ENCODE measurements at places on chromosomes 12 and 14.

DNA sequence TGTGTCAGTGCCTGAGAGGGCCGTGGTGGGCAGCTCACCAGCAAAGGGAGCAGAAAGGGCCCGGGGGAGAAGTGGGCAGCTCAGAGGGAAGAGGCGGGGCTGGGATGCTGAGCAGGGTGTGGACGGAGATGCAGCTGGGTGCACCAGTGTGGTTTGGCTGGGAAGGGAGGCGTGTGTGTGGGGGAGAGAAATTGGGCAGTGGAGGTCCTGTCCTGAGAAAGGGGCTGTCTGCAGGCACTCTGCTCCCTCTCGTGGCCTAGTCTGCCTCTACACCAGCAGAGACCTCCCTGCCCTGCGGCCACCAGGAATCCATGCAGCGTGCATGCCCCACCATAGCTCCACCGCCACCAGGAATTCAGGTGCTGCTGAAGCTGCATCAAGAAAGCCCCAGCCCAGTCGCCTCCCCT, 6.4 kb downstream of the TMEM121 start:
- DNase-seq = no peak

GRCh38 chr14:22919601-22919921, 612 bp upstream of the RBM23 start:
- DNase-seq = no peak

DNA sequence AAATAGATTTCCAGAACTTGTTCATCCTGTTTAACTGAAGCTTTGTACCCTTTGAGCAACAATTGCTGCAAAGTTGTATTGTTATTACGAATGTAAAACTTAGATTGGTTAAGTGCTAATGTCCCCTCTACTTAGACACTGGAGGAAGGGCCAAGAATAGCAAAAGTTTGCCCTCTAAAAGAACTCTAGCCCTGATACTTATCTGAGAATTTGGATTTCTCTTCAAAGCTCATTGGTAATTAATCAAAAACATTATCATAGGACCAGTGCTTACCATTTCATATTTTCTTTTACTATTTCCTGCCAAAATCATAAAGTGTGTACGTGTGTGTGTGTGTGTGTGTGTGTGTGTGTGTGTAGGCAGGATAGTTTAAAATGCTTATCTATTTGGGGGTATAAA, 58.2 kb downstream of the LMNTD1 start:
- DNase-seq = no peak

GRCh38 chr14:88245321-88245720, 77.7 kb downstream of the KCNK10 start:
- no peak for DNase-seq

DNA sequence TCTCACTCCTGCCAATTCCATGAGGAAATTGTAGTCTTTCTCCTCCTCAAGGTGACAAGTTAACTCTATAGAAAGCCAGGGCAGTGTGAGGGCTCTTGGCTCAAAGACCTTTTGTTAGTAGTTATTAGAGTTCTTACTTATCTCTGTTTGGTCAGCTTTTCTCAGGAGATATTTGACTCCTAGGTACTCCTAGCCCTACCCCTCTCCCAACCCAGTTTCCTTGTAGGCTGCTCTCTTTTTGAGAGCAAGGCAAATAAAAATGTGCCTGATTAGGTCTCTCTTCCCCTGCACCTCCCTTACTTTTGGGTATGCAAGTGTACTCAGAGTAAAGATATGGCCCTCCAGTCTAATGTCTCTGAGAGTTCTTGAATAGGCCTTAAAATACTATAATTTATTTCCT, 23.8 kb downstream of the BTG1 start:
- DNase-seq = no peak

DNA sequence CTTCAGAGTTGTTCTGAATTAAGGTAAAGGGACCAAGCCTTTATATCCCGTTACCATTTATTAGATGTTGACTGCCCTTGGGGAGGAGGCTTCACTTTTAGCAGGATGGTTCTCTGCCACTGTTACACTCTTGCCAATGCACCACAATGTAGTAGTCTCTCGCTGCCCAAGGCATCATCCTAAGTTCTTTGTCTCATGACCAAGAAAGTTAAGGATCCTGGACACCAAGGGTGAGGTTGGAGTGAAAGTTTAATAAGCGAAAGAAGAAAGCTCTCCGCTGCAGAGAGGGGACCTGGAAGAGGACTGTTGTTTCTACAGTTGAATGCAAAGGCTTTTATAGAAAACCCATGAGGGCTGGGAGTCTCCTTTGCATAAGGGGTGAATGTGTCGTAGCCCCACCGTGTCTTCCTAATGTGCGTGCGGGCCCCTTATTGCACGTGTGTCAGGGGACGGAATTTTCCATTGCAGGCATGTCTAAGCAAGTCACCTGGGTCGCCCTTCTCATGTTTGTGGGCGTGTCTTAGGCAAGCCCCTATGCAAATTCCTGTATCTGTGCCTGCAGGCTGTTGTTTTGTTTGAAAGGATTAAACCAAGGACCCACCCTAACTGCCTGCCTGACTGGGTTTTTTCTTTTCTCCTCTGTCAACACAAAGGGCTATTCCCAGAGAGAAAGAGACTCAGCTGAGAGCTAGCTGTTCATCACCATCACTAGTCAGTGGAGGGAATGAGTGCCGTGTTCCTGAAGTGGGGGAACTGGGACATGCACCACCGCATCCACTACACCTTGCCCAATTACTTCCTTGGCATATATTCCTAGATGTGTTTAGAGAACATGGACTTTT, 17.6 kb upstream of the RNASE1 start:
- no peak for DNase-seq

- no peak for DNase-seq
These were observed 6.1 kb upstream of the IRAK3 start for GRCh38 chr12:66182956-66183355.

DNA sequence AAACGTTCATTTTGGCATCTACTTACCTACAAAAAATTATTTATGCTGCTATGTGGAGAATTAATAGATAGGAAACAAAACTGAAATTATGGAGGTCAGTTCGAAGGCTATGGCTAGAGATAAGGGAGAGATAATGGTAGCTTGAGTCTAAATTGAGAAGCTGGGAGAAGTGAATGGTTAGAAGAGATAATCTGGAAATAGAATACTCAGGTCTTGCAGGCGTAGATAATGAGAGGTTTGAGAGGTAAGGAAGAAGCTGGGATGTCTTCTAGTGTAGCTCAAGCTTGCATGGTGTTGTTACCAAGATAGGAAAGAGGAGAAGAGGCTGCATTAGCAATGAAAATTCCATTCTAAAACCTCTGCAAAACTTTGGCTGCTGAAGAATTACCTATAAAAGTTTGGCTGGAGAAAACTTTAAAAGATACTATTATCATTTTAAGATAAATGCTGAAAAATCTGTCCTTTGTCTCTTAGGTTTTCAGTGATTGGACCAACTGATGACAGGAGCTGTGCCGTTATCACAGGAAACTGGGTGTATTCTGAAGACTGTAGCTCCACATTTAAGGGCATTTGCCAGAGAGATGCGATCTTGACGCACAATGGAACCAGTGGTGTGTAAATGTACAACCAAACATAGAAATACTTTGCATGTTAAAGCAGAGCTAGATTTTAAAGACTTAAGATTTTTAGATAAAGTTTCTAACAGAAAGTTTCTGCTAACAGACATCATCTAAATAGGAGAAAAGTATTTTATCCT, 14.1 kb downstream of the KLRF2 start:
- DNase-seq = no peak

GRCh38 chr14:24235804-24236688, 3.3 kb downstream of the GMPR2 start:
- no peak for DNase-seq

GRCh38 chr14:90777358-90777757, 38.9 kb downstream of the TTC7B start:
- DNase-seq = no peak

GRCh38 chr14:44529026-44529425, 21.9 kb upstream of the FSCB start:
- DNase-seq = no peak

GRCh38 chr12:130581782-130582181, 134.3 kb downstream of the RIMBP2 start:
- DNase-seq = no peak

DNA sequence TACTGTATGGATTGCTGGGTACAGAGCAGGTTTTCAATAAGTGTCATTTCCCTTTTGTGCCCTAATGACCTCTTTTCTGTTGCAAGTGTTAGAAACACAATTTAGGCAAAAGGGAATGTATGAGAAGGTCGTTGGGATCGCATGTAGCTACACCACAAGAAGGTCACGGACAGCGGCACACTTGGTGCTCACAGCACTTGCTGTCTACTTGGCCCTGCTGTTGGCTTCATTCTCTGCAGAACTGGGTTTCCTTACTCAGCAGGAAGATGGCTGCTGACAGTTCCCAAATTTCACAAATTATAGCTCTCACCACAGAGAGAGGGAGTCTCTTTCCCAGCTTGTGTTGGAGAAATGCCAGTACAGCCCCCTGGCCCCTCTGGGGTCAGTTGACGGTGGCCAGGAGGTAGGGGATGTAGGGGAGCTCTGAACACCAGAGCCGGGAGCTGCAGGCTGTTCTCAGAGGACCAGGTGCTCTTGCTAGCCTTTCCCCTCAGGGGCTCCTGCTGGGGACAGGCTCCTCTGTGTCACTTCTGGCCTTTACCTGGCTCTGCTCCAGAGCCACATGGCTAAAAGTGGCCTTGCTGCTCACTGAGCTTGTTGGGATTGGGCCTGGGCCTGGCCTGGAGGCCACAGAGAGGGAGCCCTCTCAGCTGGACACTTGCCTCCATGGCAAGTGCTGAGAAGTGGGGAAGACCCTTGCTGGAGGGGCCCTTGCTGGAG, 50.9 kb upstream of the BCL7A start:
- no peak for DNase-seq

DNA sequence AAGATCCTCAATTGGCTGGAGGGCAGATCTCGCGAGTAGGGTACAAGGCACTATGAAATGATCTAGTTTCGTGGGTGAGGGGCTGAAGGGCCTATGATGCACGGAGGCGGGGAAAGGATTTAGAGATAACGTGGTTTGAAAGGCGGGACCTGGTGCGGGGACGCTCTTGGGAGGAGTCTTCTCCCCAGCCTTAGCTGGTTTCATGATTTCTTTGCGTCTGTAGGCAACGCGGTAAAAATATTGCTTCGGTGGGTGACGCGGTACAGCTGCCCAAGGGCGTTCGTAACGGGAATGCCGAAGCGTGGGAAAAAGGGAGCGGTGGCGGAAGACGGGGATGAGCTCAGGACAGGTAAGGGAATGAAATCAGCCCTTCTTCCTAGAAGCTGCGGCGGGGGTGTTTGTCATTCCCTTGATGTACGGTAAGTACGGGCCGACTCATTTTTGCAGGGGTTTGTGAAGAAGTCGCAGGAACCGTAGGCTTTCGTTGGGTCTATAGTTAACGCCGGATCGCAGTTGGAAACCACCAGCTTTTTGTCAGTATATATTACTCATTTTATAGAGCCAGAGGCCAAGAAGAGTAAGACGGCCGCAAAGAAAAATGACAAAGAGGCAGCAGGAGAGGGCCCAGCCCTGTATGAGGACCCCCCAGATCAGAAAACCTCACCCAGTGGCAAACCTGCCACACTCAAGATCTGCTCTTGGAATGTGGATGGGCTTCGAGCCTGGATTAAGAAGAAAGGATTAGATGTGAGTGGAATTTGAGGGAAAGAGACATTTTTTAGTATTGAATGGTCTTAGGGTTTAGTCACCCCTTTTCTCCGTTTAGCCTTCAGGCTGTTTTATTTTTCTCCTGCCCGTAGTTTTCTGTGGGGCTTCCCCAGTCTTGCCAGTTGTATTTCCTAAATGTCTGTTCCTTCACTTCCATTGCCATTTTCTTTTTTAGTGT, 602 bp downstream of the APEX1 start:
- peak; percentile 78 for DNase-seq

DNA sequence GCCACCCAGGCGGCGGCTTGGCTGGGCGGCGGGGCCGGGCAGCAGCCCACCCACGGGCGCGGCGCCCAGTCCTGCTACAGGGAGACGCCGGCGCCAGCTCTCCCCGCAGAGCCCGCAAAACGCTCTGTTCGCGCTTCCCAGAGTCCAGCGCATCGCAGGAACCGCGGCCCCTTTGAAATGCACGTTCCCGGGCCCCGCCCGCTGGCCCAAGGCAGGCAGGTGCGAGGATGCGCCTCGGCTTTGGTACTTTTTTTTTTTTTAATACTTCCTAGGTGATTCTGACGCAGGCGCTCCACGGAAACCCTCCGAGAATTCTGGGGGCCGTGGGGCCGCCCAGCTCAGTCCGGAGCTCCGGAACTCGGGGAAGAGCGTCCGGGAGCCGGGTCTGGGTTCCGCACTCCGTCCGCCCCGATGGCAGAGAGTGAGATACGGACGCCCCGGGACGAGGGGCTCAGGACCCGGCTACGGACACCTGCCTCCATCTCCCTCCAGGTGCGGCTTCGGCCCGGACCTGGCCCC, 483 bp downstream of the POC1B start:
- DNase-seq = peak; percentile 11

DNA sequence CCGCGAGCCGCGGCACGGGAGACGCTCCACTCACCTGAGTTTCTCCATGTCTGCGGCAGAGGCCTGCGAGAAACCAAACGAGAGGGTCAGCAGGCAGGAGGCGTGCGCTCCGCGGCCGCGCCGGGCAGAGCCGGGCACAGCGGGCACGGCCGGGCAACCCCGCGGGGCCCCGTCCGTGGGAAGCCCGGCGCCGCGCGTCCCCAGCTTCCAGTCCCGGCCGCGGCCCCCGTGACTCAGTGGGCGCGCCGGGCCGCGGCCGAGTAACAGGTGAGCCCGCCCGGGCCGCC, 19.4 kb downstream of the BEGAIN start:
- no peak for DNase-seq

GRCh38 chr14:99873653-99874052, 80.4 kb downstream of the EML1 start:
- no peak for DNase-seq

DNA sequence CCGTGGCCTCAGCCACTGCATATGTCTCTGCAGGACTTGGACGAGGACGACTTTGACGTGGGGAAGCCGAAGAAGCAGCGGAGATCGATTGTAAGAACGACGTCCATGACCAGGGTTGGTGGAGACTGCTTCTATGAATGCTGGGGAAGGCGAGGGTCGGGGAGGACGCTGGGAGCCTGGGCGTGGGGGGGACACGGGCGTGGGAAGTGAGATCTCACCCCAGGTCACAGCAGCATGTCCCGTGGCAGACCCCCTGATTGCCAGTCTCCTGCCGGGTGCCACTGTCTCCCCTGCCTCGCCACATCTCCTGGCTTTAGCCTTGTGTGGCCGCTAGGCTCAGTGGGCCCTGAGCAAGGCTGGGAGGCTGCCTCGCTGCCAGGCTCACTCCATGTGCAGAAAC, 29.9 kb upstream of the TEX22 start:
- DNase-seq = no peak

GRCh38 chr14:42980419-42980818, 1373.7 kb downstream of the LRFN5 start:
- no peak for DNase-seq

- no peak for DNase-seq
These were observed 136.9 kb upstream of the PARP11 start for GRCh38 chr12:4009979-4010704.

GRCh38 chr12:45304514-45305178, 88.8 kb downstream of the ANO6 start:
- no peak for DNase-seq

DNA sequence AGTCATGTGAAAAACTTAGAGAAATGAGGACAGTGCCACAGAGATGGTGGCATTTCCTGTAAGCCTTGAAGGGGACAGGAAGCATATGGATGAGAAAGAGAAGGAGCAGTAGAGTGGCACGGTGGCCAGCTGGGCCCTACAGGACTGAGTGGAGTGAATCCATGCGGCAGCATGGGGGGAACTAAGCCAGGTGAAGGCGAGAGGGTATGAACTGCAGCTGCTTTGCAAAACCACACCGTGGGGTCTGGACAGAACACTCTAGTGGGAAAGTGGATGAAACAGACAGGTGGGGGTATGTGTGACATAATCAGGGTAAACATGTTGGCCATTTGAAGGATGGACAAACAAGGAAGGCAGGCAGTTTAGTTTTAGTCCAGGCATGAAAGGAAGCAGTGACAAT, 10.4 kb upstream of the SYCP3 start:
- DNase-seq = no peak

Data from HCEC 1CT (cell line).